ENCODE measurements at places on chromosomes 7 and 10. TPM values are rescaled to one million over a fixed set of nuclear protein-coding genes. Genes with fewer than 3 reads are reported as not detected.

The PARG gene
- 39.4 TPM for total RNA-seq

The SHH gene
- 0.13 TPM for total RNA-seq

The METTL27 gene
- total RNA-seq = 2.5 TPM

The GPR15LG gene
- not detected for total RNA-seq

The SNCG gene
- 98.7 TPM for total RNA-seq

The OPN4 gene
- total RNA-seq = not detected

The TET1 gene
- 3.4 TPM for total RNA-seq

The COA1 gene
- 35.4 TPM for total RNA-seq

The CCDC126 gene
- 9.8 TPM for total RNA-seq

The BCL7B gene
- total RNA-seq = 22.7 TPM

The DOCK4 gene
- total RNA-seq = 46.6 TPM

The EPHB6 gene
- 23.1 TPM for total RNA-seq

The LBX1 gene
- total RNA-seq = not detected

The HMX3 gene
- not detected for total RNA-seq

The POM121L12 gene
- not detected for total RNA-seq

The CPA4 gene
- 0.92 TPM for total RNA-seq

The NPSR1 gene
- not detected for total RNA-seq

The GRM8 gene
- total RNA-seq = not detected

The SLC13A1 gene
- not detected for total RNA-seq

The NUDT13 gene
- total RNA-seq = 1.3 TPM

The MNX1 gene
- total RNA-seq = not detected

The RNF133 gene
- 0.37 TPM for total RNA-seq

The CNTNAP2 gene
- not detected for total RNA-seq
